ENCODE measurements at places on chromosomes 5 and 9.

DNA sequence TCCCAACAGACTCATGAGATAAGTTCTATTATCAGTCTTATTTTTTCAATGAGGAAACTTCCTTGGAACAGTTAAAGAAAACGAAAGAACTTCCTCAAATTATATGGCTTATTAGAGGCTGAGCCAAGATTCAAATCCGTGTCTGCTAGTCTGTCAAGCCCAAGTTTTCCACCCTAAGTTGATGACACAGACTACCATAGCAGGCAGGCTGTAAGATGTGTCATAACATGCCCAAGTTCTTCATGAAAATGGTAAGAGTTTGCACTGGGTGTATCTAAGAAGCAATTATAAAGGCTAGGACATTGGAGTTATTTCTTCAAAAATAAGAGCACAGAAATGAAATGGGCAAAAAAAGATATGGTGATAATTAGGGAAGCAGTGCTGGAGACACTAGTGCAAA lies 634.5 kb downstream of the BRINP1 start:
- DNase-seq: no peak

DNA sequence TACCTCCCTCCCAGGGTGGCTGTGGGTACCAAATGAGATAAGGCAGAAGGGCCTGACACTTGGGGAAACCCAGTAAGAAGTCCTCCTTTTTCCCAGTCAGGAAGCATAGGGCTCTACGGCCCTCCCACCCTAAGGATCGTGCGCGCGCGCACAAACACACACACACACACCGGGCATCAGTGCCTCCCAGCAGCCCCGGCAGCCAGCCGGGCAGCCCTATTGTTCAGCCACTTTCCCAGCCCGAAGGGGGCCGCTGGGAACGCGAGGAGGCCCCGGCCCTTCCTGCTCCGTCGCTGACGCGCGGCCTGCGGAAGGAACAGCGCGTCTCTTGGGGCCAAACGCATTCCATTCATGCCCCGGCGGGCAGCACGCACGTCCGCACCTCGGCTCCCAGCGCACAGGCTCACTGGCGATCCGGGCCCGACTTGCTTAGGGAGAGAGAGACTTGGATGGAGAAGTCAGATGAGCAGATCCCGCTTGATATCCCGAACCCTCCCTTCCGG lies 22.6 kb downstream of the DUSP1 start:
- DNase-seq: no peak

DNA sequence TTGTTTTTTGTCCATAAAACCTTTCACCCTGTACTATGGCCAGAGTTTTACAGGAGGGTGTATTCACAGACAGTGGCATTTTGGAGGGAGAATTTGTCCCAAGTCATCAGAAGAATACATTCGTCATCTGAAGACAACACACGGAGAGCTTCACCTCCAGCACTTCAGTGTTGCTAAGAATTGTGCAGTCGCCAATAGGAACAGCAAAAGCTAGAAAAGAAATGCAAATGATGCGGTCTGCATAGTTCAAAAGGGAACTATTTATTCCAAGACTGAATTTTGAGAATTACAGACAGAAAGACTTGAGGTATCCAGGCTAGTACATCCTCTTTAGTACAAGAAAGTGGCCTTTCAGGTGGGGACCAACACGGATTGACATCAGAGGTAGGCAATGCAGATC lies 399.2 kb upstream of the KIF2A start:
- no peak for DNase-seq

DNA sequence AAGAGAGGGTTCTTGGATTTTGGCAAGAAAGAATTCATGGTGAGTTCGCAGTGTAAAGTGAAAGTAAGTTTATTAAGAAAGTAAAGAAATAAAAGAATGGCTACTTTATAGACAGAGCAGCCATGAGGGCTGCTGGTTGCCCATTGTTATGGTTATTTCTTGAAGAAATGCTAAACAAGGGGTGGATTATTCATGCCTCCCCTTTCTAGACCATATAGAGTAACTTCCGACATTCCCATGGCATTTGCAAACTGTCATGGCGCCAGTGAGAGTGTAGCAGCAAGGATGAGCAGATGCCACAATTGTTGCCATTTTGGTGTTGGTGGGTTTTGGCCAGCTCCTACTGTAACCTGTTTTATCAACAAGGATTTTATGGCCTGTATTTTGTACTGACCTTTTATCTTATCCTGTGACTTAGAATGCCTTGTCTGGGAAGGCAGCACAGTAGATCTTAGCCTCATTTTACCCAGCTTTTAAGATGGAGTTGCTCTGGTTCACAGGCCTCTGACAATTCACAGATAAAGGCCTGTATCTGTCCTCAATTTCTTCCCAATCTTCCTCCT lies 1026.1 kb upstream of the DMAC1 start:
- no peak for DNase-seq

DNA sequence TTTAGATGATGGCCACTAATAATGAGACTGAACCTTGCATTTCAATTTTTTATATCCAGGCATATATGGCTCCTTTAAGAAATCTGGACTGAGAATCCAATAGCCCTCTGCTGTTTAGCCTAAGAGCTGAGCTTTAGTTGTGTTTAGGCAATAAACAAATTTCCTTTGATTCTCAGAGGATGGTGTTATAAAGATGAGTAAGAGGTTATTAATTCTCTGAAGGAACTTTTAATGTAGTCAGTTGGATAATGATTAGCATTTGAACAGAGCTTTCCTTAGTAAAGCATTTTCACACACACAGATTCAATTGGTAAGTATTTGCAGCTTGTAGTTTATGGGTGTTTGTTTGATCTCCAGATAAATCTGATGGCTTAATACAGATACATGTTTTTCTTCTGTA lies 149.6 kb downstream of the PRR16 start:
- no peak for DNase-seq

DNA sequence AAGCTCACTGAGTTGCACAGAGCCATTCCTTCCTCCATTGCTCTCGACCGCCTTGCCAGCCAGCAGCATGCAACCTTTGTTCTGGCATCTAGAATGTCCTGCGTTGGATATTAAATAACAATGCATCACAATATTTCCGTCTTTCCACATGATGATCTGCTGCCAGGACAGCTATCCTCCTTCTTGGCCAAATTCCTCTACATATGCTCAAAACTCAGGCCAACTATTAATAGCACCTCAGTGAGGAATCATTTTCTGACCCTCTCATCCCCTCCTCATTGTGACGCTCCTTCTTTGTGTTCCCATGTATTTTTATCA lies 128.6 kb downstream of the MYO10 start:
- no peak for DNase-seq

- DNase-seq: no peak
These were observed 29.0 kb upstream of the PRR16 start for GRCh38 chr5:120435129-120435528.

GRCh38 chr9:16509997-16510396 lies 360.5 kb downstream of the BNC2 start:
- no peak for DNase-seq

GRCh38 chr9:137828527-137829259 lies 48.9 kb upstream of the CACNA1B start:
- no peak for DNase-seq

DNA sequence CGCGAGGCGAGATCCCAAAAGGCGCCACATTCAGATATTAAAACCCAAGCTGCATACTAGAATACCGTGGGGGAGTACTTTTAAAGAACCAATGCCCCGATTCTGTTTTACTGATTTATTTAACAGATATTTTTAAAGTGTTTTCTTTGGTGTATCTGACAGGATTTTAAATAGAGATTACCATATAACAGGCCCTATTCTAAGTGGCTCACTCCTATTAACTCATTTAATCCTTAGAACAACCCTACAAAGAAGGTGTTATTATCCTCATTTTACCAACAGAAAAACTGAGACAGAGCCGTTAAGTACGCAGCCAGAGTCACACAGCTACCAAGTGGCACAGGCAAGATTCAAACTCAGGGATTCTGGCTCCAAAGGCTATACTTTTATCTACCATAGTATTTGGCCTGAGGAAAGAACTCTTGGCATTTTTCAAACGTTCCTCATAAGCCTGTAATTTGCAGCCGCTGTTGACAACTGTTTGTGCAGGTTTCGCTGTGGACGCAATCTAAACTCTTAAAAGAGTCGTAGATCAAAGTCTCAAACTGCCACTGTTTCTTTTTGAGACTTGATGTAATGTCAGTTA lies 550 bp upstream of the TMEM245 start:
- no peak for DNase-seq

- no peak for DNase-seq
These were observed 33.2 kb upstream of the RICTOR start for GRCh38 chr5:39107350-39107749.

DNA sequence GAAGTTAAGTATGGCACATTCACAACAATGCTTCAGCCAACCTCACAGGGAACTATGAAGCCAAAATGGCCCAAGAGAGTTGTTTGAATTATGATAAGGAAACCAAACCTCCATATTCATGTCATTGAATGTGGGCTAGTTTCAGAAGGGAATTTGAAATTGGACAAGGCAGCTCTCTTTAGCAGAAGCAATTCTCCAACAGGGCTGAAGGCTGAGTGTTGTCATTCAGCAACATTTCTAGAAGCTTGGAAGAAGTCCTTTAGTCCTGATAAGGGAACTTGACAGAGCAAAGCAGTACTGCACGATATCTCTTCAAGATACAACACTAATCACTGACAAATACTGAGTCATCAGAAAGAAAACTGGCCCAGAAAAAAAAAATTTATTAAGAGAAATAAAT lies 115.4 kb downstream of the SLC25A46 start:
- no peak for DNase-seq

DNA sequence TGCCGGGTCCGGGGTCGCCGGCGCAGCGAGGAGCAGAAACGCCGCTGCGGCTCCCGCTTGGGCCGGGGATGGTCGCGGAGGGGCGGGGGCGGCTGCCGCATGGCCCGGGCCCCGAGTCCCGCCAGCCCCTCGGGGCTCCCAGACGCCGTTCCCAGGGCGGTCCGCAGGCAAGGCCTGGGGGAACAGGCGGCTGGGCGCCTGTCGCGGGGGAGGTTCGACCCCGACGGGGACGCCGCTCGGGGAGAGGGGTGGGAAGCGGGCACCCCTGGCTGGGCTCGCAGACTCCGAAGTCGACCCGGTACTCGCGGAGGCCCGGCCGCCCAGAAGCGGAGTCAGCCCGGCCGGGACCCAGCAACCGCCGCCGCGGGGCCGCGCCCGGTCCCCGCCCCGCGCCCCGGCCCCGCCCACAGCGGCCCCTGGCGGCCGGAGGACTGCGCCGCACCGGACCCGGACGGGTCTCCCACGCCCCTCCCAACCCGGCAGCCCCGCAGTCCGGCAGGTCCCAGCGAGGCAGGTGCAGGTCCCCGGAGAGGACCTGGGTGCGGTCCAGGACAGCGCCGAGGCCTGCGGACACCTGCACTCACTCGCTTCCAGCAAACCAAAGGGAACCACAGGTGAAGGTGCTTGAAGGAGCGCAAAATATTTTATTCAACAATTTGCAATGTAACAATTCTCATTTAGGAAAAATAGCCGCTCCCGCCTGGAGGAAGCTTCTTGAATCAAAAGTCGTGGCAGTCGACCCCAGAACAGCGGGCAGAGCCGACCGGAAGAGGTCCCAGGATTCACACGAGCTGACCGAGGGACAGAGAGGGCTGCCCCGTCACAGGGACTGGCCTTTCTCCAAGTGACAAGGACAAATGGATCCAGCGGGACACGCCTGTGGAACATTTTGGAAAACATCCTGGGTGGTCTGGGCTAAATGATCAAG lies at the start of gene INPP5E:
Gene INPP5E (minus strand): TSS at position 365 of the 928 bp plus-strand sequence. CDS start 426 bp downstream, outside the sequence.
- DNase-seq: peak; percentile 74

DNA sequence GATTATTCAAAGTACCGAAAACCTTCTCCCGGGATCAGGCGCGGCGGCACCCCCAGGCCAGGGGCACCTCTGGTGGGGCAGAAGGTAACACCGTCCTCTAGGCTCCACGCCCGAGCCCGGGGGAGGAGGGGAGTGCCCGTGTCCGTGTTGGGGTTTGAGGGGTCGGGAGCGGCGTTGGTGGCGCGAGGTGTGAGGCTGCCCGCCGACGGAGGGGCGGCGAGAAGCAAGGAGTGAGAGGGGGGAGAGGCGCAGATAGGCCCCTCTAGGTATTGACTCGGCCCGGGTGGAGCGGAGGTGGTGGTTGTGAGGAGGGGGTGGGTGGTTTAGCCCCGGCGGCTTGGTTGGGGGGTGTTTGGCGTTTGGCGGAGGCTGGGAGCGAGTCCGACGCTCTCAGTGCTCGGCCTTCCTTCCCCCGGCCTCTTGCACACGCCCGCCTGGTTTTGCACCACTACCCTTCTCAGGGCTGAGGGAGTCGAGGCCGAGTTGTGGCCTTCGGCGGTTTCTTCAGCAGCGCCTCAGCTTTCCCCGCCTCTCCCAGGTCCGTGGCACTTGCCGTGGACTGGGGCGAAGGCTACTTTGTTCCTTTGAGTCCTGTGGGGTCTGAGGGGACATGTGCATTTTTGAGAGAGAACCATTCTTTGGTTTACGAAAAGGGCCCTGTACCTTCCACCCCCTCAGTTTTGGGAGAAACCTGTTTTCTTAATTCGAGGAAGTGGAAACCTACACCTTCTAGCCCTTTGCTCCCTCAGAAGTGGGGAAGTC lies 450 bp downstream of the GPBP1 start:
- no peak for DNase-seq

GRCh38 chr5:103394676-103395075 lies 136.1 kb downstream of the MACIR start:
- DNase-seq: no peak

DNA sequence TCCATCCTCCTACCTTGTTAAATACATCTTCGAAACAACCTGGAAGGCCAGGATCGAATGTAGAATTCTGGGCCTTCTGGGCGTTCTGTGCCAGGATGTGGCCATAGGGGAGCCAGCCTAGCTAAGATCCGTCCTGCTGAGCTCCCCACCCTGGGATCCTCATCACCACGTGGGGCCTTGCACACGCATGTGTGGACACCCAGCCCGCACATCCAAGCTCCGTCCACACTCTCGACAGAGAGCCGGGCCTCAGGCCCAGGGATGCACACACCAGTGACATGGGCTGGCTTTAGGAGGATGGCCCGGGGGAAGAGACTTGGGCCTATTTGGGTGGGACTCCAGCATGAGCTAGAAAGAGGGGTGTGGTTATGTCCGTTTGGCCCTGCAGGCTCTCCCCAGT lies 154.0 kb downstream of the PAX5 start:
- DNase-seq: no peak

DNA sequence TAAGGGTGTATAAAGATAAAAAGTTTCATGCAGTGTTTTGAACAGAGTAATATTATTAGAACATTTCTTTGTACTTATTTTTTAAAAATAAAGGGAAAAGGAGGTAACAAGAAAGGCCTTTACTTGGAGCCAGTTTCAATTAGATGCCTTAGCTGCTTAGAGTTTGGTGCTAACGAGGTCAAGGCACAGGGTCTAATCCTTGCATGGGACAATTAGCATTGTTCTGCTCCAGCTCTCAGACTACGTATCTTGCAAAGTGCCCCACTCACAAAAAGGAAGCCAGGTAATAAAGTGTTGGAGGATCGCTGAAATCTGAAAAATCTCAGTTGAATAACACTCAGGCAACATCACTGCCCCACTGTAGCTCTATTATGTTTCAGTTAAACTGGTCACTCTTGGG lies 2011.3 kb downstream of the EFNA5 start:
- DNase-seq: no peak

DNA sequence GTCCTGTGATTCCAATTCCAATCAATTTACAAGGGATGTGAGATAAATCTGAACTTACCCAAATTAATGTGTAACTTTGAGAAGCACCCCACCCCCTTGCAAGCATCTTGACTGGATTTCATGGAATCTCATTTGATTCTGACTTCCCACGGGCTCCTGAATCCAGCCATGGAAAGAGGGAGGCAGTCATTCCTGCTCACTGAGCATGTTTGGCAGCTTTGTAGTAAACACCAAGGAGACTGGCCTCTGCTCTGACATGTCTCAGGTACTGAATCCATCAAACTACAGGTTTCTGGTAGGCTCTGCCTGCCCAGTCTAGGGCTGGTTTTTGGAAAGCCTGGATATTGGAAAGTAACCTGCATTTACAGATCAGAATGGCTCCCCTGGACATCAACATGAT lies 357.6 kb downstream of the ARHGEF28 start:
- no peak for DNase-seq

Data from NCI-H1930 (cell line).